ENCODE measurements at places on chromosomes 7 and 10.

- DNase-seq, result no peak
These were observed 19.5 kb downstream of the HDAC9 start for GRCh38 chr7:18515067-18515466.

- peak; percentile 91 for DNase-seq
These were observed 83.4 kb downstream of the NEURL1 start for GRCh38 chr10:103576862-103577261.

DNA sequence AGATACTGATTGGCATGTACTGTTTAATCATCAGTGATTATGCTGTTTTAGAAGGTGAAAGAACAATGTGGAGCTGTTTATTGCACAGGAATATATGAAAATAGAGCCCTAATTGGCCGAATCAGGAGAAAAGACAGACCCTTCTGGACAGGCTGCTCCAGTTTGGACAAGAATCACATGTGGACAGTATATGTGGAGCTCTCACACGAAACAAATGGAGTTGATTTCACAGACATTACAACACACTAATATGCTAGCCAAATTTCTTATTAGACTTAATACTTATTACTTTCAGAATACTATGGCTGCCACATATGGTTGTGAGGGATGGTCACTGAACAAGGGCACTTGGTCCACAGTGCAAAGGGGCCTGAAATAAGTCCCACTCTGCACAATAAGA lies 15.5 kb downstream of the TWIST1 start:
- no peak for DNase-seq

DNA sequence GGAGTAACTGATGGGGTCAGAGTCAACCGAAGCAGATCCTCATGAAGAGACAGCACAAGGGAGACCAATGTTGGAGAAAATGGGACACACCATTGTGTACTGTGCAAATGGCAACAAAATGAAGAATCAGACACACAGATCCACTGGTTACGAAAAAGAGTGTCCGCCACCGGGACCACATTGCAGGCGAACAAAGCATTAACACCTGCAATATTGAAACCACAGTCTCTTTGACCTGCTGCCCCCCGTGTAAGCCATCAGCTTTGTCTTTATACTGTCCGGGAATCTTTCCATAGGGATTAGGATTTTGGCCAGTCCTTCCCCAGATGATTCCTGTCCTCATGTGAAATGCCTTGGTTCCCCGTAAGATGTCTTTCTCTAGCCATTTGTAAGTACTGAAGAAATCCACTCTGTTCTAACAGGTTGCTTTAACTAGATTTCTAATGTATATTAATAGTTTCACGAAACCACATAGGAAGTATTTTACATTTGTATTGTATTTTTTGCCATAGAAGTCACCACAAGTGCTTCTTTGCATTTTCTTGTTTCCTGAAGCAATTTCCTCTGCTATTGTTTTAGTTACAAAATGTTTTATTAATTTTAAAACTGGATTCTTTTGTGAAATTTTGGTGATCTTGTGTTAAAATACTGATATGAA lies 140.8 kb upstream of the NFE2L3 start:
- DNase-seq, result no peak

- DNase-seq, result no peak
These were observed 202.1 kb upstream of the NFE2L3 start for GRCh38 chr7:25949736-25950487.
